ENCODE measurements at places on chromosomes 1 and 21.

- no peak for DNase-seq
Observed at GRCh38 chr1:186187601-186188000, 187.5 kb downstream of the TPR start.

GRCh38 chr1:101453844-101454243, 217.0 kb downstream of the S1PR1 start:
- no peak for DNase-seq

DNA sequence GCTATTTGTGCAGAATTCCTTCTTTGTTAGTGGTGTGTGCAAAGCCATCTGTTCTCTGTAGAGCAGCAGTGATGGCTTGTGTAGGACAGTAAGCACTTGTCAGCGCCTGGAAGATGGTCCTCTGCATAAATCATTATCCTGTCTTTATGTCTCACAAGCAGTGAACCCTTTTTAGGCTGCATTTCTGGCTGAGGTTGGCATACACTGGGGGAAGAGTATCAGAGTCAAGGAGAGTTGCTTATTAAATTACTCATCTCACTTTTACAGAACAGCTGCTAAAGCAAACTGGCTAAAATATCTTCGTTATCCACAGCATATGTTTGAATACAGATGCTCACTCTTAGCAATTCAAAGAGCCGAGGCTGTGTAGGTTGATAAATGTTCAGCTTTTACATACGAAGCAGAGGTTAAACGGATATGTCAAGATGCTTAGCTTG, 54.6 kb upstream of the NCAM2 start:
- no peak for DNase-seq

- DNase-seq, result no peak
Observed at GRCh38 chr1:5953386-5953785, 38.8 kb downstream of the NPHP4 start.

GRCh38 chr1:219161371-219161770, 12.3 kb upstream of the LYPLAL1 start:
- DNase-seq, result no peak

- no peak for DNase-seq
Observed at GRCh38 chr1:89277725-89278124, 5.1 kb upstream of the GBP5 start.

- DNase-seq, result no peak
Observed at GRCh38 chr21:35198565-35198964, 149.5 kb upstream of the RUNX1 start.

DNA sequence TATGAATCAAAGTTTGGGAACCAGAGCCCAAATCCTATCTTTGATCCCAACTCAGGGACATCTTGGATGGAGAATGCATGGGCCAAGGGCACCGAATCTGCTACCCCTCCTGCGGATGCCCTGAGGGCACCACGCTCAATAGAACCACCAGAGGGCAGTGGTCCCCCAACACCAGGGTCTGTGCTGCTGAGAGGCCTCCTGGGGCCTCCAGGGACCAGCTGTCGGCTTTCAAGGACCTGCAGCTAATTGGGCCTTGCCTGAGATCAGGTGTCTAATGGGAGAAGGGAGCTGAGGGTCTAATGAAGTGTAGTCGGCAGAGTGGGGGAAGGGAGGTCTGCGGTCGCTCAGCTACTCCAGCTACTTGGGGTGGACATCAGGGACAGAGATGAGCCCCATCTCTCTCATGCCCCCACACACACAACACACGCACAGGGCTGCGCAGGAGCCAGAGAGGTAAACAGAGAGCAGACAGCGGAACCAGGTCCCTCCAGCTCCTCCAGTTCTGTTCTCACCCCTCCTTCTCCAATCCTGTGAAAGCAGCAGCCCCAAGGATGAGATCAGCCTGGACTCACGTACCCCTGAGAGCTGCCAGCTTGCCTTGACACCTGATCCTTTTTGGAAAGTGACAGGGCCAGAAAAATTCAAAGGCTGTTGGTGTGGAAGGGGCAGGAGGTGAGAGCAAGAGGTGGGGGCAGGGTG, 34.9 kb upstream of the PPP1R15B start:
- DNase-seq, result peak; percentile 63

DNA sequence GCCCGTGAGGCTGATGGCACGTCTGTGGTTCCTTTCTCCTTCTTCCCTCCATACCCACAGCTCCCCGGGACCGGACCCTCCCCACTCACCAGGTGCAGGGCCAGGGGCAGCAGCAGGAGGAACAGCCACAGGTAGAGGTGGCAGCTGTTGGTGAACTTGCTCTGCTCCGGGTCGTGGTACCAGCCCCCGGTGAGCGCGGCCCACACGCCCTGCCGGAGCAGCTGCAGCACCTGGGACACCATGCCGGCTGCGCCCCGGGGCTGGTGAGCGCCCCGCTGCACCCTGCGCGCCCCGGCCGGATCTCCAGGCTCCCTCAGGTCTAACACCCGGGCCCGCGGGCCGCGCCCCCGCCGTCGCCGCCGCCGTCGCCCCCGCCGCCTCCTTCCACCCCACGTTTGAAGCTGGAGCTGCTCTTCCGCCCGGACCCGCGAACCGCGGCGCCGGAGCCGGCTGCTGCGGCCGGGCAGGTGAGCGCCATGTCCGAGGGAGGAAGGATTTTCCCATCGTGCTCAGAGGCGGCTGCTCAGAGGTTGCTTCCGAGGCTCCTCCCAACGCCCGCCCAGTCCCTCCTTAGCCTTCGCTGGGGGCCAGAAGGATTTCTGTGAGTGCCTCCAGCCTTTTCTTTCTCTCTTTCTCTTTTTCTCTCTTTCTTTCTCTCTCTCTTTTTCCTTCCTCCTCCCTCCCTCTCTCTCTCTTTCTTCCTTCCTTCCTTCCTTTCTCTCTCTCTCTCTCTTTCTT, at the start of gene PCNX2:
TSS of gene PCNX2 (minus strand) at position 489 of the 738 bp plus-strand sequence. CDS start at position 242, 247 bp downstream.
- DNase-seq, result peak; percentile 47

GRCh38 chr21:36913247-36914169, 53.0 kb downstream of the HLCS start:
- no peak for DNase-seq

DNA sequence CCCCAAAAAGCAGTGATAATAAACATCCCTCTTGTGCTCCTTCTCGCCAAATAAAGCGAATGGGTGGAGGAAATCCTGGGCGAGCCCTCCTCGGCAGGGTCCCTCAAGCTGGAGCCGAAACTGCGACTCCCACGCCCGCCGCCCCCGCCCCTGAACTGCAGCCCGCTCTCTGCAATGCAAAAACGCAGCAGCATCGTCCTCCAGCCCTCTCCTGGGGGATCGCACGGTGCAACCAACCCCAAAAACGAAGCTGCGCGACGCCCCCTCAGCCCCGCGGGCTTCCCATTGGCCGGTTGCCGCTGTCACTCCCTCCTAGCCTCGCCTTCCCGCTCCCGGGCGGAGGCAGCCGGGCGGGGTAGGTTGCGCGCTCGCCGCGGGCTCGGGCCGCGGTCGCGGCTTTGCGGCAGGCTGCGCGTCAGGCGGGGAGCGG, at the start of gene TMCC2:
TSS of gene TMCC2 (plus strand) at position 363 of the 430 bp plus-strand sequence. CDS start 619 bp downstream, outside the sequence.
- DNase-seq, result peak; percentile 46

DNA sequence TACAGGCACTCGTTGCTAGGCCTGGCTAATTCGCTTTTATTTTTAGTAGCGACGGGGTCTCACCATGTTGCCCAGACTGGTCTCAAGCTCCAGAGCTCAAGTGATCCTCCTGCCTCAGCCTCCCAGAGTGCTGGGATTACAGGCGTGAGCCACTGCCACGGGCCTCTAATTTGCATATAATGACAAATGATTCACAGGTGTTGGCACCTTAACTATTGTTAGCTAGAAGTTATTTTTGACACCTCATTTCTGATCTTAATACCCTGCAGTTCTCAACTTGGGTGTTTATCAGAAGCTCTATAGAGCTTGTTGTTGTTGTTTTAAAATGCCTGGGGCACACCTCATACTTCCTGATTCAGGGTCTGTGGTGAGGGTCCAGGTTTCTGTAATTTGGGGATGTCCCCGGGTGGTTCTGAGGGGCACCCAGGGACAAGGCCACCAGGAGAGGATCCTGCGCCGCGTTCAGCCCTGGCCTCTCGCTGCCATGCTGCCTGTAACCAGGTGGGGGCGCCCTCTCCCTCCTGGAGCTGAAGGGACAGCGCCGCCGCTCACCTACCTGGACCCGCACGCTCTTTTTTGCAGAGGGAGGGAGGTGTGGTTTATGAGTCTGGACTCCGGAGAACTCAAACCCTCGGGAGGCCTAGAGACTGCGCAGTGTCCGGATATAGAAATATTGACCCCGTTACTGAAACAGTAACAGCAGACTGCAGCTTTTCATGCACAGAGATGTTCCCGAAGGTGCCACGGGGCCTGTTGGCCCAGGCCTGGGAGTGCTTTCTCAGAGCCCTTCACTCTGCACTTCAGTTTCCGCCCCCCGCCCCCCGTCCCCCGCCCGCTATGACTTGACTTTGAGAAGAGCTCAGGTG, 23.0 kb upstream of the NEK2 start:
- peak; percentile 64 for DNase-seq

DNA sequence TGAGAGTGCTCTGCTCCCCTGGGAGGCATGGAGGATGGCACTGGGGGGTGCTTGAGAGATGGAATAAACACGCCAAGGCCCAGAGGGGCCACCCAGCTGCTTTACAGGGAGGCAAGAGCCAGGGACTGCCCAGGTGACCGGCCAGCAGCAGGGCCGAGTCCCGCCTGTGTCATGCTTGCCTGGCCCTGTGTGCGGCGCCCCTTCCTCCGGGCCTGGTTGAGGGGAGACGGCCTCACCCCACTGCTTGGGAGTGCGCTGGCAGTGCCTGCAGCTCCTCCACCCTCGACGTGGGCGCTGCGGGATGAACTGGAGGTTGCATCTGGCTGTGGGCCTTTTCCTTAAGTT, 33.1 kb upstream of the COL6A2 start:
- no peak for DNase-seq

GRCh38 chr1:79568411-79568810, 561.9 kb upstream of the ADGRL4 start:
- no peak for DNase-seq

All from activated T-helper 1 cell treated with anti-CD3 and anti-CD28 coated beads, Interleukin-2, amount 50 U/mL, for 16 hours (primary cell).